ENCODE measurements at places on chromosomes 7 and 10.

DNA sequence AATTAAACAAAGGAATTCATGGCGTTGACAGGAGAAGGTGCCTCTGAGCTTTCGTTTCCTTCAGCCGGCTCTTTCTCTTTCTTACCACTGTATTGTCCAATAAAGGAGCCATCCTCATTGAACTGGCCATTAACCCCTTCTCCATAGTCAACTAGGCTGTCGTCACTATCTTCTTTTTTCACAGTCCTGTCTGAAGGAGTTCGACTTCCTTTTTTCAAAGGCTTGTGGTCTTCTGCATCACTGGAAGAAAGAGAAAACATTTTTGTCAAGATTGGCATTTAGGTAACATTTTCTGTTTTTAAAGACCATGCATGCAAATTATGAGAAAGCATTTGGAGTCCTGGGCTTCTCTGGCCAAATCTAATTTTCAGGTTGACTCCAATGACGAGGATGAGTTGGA lies 19.7 kb upstream of the LAMB4 start:
- DNase-seq: no peak

DNA sequence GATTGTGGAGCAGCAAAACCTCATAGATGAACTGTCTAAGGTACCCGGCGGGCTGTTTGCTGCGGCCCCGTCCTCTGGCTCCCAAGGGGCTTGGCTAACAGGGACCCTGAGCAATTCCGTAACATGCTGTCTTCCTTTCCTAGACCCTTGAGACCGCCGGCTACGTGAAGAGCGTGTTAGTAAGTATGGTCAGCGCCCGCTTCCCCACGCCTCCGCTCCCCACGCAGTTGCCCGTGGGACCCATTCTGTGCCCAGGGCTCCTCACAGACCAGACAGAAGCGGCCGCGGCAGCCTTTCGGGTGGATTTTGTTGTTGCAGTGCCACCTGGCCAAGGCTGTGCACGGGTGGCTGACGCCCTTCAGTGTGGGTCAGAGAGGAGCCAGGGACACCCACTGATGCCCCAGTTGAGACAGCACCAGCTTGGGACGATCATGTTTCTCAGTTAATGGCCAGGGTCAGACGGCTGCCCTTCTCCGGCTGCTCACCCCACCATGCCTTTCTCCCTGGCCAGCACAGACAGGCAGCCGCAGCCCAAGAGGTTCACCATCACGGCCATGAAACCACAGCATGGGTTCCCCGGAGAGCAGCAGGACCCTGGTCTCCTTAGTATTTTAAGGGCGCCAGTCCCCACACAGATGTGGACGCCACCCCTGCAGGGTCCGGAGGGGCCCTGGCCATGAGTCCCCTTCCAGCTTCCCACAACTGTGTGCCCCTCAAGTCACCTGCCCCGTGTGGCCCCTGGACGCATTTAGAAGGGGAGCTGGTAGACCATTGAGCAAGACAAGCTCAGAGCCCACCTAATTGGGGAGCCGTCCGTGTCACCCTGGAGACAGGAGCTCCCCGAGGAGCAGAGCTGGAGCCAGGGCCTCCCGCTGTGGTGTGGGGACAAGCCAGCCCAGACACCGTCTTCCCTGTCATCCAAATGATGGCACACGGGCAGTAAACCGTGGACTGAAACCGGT lies 49.4 kb upstream of the DPYSL4 start:
- DNase-seq: no peak

GRCh38 chr7:127189074-127189473 lies 63.7 kb downstream of the GRM8 start:
- DNase-seq: no peak

DNA sequence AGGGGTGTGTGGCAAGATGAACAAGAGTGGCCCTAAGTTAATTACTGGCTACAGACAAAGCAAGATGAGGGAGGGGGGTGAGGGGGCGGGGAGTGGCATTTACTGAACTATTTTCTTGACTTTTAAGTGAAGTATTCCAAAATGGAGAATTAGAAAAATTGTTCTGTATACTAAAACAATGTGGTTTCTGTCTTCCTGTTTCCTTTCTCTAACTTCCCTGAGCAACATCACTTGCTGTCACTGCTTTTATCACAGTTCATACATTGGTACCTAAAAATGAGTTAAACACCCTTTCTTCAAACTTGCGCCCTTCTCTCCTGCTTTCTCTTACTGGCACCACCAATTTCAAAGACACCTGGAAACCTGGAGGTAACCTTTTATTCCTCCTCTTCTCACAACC lies 21.6 kb downstream of the PDZD8 start:
- no peak for DNase-seq

DNA sequence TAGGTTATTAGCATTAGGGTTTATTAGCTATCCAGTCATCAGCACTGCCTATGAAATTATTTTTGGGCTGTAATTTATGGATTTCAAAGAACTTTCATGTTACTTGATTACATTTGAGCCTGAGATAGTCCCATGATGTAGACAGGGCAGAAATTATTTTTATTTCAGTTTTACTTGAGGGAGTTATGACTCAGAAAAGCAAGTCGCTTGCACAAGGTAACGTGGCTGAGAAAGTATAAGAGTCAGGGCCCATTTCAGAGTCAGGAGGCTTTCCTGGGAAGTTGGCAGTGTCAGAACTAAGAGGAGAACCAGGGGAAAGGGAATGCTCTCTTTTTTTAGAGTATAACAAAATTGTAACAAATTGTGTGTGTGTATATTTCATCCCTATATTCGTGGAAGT lies 16.5 kb downstream of the GATA3 start:
- no peak for DNase-seq

GRCh38 chr10:91798649-91799611 lies 704 bp downstream of the TNKS2 start:
- peak; percentile 37 for DNase-seq

GRCh38 chr7:35259523-35259908 lies 5.6 kb upstream of the TBX20 start:
- no peak for DNase-seq

DNA sequence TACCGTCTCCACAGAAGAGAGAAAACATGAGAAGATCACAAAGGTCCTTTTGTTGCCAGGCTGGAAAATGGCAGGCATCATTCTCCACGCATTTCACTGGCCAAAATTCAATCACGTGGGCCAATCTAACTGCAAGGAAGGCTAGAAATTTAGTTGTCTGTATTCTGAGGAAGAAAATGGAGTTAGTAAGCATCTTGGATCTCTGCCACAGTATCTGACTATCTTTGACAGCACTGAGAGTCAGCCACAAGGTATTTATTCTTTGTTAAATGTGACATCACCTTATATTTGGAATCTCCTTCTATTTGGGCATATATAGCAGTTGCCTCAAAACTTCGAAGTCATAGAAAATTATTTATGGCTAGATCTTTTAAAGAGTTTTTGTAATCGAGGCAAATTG lies 213.9 kb downstream of the NSUN6 start:
- no peak for DNase-seq

DNA sequence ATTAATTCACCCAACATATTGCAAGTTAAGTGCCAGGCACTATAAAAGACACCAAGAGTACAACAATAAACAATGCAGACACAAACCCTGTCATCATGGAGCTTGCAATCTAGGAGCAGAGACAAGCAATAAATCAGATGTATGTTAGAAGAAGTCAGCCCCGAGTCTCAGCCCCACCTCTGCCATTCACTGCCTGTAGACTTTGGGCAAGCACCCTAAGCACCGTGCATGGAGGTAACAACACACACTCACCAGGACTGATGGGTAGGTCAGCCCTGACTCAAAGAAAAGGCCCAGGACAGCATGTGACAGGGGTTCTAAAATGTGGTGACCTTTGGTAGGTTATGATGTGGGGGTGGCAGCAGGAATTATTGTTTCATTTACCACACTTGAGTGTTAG lies 49.3 kb upstream of the PLEKHA1 start:
- DNase-seq: no peak

DNA sequence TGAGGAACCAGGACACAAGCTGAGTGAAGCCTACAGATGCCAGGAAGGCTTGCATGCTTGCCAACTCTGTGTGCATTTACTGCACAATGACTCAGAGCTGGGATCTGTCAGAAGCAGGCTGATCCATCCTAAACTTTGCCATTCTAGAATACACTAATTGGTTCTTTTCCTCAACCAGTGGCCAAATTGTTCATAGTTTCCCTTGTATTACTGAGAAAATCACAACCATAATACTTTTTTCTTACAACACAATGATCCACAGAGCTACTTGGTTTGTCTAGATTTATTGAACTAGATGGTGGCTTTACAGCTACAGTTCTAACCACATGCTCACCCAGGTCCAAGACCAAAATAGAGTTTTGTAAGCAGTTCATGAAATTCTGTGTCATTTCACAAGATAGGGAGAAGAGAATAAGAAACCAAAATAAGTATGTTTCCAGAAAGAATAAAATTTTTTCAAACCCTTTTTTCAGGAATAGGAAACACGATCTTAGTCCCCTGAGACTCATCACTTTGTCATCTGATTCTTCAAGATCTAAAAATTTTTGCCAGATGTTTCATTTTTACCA lies 21.0 kb upstream of the LRRC17 start:
- peak; percentile 86 for DNase-seq

DNA sequence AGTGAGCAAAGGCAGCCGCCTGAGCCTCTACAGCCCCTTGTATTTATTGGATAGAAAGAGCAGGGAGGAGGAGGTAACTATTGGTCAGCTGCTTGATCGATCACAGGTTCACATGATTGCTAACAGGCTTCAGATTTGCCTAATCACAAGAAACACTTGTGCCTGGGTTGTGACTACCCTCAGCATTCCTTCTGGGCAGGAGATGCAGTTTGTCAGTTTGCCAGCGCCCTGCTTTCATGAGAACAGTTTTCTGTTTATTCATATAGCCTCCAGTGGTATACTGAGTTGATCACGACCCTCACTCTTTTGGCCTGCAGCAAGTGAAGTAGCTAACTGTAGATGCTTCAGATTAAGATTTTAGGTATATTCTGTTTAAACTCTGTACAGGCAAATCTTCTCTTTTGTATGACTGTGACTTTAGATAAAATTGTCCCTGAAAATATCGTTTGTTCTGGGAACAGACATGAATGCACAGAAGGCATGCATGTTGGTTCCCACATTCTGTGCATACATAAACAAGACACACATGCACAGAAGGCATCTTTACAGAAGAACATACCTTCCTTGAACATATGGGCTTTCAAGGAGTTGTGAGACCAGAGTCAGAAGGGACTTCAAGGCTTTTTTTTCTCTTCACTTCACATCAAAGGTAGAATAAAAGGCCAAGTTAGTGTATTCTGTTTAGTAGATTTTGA lies 422.4 kb upstream of the STEAP1 start:
- no peak for DNase-seq

DNA sequence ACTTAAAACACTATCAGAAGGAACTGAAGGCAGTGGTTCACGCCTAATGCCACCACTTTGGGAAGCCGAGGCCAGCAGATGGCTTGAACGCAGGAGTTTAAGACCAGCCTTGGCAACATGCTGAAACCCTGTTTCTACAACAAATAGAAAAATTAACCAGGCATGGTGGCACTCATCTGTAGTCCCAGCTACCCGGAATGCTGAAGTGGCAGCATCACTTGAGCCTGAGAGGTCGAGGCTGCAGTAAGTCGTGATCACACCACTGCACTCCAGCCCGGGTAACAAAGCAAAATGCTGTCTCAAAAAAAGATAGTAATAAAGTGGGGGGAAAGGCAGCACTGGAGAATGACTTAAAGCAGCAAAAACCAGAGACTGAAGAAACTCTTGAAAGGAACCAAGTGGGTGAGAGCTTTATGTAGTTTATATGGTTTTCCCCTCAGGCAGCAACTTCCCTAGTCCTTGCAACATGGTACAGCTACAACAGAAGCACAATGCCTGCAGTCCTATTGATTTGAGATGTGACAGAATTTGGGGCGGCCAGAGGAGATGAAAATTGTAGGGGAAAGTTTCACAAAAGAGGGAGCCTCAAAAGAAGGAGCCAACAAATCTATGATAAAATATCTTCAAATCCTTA lies 38.1 kb downstream of the GDI2 start:
- no peak for DNase-seq

- DNase-seq: peak; percentile 1
Measured at GRCh38 chr7:12851841-12852240, 164.4 kb downstream of the ARL4A start.

DNA sequence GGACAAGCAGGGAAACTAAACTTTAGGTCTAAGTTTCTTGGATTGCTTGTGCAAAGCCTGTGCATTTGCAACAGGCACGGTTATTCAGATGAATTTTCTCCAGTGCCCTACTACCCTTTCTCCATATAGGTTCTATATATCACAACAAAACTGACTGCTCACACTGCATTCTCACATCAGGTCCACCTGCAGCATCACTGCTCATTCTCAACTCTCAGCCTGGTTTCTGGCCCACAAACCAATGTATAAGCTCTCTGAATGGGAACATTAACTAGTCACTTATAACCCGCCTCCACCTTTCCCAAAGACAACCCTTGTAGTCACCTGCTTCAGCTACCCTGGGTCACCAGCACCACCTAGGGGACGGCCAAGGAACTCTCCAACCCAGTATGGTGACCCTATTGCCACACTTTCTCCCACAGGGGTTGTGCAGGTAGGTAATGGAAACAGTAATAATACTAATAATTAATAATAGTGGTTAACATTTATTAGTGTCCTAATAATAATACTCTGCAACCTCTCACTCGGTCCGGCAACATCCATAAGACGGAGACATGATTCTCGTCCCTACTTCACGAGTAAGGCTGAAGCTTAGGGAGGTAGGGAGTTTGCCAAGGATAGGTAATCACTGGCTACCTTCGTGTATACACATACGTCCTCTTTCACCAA lies 97.3 kb downstream of the CLEC2L start:
- DNase-seq: no peak

- DNase-seq: peak; percentile 98
Measured at GRCh38 chr10:79399223-79399831, 46.1 kb downstream of the ZCCHC24 start.

- DNase-seq: peak; percentile 65
Measured at GRCh38 chr10:118568327-118568848, 27.1 kb downstream of the PRLHR start.

DNA sequence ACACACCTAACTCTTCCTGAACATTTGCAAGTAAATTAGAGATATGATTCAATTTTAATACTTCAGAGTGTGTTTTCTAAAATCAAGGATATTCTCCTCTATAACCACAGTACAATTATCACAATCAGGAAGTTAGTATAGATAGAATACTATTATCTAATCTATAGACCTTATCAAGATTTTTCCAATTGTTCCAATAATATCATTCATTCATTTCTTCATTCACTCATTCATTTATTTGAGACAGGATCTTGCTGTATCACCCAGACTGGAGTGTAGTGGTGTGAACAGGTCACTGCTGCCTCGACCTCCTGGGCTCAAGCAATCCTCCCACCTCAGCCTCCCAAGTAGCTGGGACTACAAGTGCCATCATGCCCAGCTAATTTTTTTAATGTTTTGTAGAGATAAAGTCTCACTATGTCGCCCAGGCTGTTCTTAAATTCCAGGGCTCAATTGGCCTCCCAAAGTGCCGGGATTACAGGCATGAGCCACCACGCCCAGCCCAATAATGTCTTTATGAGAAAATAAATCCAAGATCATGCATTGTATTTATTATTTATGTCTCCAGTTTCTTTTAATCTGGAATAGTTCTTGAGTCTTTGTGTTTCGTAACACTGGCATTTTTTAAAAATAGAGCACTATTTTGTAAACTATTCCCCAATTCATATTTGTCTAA lies 10.6 kb upstream of the MRPS16 start:
- DNase-seq: no peak

GRCh38 chr10:86362586-86363183 lies 3.9 kb downstream of the GRID1 start:
- no peak for DNase-seq
